ENCODE measurements at places on chromosomes 12 and 14. TPM values are rescaled to one million over a fixed set of nuclear protein-coding genes. Genes with fewer than 3 reads are reported as not detected.

DNA sequence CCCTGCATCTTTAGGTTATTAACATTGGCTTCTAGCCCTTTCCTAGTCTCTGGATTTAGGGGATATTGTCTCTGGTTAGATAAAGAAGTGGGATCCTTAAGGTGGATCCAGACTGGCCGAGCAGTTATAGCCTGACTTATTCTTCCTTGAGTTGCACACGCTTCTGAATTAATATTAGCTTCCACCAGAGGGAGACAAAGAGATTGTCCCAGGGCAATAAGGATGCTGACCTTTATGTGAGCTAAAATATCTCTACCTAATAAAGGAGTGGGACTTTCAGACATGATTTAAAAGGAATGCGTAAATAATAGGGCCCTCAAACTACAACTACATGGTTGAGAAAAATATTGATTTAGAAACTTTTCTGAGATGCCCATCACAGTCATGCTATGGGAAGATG lies 139.7 kb downstream of the SLCO1B3 start:
- no peak for DNase-seq

DNA sequence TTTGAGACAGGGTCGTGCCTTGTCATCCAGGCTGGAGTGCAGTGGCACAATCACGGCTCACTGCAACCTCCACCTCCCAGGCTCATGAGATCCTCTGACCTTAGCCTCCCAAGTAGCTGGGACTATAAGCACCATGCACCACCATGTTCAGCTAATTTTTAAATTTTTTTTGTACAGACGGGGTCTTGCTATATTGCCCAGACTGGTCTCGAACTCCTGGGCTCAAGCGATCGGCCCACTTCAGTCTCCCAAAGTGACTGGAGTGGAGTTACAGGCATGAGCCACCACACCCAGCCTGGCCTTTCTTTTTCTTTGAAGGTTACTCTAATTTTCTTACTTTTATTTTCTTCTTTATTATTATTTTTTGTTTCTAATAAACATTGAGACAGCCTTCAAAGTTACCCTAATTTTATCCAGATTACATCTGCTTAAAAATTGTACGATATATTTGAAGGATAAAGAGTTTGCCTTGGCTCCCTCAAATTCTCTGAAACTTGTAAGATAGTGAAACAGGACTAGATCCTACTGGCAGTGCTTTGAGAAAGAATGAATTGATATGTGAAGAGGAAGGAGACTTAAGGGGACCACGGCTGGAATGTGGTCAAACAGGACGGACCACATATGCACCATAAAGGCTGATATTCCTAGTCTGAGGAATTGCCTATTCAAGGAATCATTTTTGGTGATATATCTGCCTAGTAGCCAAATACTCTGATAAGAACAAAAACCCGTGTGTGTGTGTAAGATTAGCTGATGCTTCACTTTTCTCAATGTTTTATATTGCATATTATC lies 14.1 kb upstream of the SINHCAF start:
- no peak for DNase-seq

PTGDR gene
- 0.07 TPM for total RNA-seq

GRCh38 chr12:64639466-64639865 lies 29.2 kb downstream of the RASSF3 start:
- no peak for DNase-seq

- DNase-seq: no peak
Measured at GRCh38 chr14:104147346-104148125, 9.1 kb downstream of the KIF26A start.

GRCh38 chr14:95222870-95223398 lies 65.6 kb upstream of the DICER1 start:
- no peak for DNase-seq

DNA sequence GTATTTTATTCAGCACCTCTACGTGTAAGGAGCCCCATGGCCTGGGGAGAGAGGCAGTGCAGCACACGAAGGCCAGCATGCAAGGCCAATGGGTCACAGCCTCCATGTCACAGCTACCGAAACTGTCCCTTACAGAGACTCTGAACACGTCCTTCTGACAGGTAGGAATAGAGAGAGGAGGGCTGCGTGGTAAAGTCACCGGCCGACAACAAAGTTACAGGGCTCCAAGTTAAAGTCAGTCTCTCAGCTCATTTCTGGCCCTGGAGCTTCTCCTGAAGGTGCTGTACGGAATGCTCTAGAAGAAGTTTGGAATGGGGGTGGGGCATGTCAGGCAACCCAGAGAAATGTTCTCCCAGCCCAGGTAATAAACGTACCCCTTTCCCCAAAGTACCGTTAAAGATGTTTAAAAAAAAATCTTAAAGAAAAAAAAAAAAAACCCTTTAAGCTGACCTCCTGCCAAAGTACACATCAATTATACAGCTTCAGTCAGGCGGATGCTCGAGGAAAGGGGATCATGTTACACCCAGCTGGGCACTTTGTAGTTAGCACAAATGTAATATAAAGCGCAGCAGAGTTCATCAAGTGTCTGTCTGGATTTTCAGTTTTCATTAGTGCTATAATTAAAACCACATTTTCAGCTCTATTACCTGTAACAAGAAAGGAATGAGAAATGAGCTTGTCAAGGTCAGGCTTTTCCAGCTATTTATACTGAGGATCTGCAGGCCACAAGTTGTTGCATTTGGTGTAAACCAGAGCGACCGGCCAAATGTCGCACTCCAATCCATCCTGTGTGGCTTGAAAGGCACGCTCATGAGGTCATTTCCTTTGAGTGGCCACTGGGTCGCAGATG lies 53.3 kb upstream of the CDKN3 start:
- no peak for DNase-seq

- DNase-seq: no peak
Measured at GRCh38 chr14:94670692-94671285, 58.6 kb downstream of the SERPINA3 start.

- DNase-seq: no peak
Measured at GRCh38 chr12:1350055-1350933, 244.1 kb downstream of the FBXL14 start.

Measured in activated T-helper 2 cell treated with anti-CD3 and anti-CD28 coated beads, Interferon-gamma antibody, Interleukin-2, Interleukin-4, amounts not matched to agents 10 μg/mL and 5 μg/mL and 100 μg/mL, durations not matched to agents 14 hours and 24 hours and 36 hours (primary cell).